Tibial nerve (tissue), 4 donors: ENCODE measurements at places on chromosomes 1 and 21. TPM values are rescaled to one million over a fixed set of nuclear protein-coding genes. Genes with fewer than 3 reads are reported as not detected.

The EXO1 gene
- total RNA-seq = not detected

The NIT1 gene
- 34.3 TPM for total RNA-seq

The DCST2 gene
- total RNA-seq = 0.90 TPM

The ACTA1 gene
- not detected for total RNA-seq

The CLDN19 gene
- total RNA-seq = 253 TPM
